NCI-H748 treated with DMSO at 0.1 percent for 48 hours (cell line): ENCODE measurements at places on chromosomes 6 and 20.

DNA sequence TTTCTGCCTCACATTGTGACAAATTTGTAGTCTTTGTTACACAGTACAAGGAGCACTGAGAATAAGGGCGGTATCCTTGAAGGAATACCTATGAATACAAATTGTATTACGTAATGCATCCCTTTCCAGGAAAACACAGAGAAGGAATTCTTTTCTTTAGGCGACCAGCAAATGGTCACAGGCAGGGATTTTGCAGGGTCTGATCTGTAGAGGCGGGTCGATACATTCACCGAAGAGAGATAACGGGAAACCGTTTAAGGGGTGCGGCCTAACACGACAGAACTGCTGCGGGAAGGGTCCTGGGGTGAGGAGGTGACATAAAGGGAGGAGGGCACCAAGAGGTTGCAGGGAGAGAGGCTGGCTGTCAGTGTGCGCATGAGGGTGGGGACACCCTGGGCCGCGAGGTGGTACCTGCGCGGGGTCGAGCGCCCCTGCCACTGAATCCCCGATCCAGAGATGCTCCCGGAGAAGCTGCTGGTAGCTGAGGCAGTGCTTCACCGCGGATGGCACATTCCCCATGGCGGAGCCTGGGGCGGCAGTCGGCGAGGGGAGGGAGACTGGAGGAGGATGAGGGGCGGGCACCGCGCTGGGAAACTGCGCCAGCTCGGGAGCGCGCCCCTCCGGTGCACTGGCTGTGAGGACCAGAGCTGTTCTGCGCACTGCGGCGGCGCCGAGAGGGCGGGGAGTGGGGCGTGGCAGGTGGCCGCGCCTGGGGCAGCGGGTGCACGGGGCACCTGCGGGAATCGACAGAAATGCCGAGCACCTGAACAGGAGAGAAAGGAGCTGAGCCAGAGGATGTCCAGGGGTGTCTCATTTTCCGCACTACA, at the start of gene HMGCLL1:
TSS of gene HMGCLL1 (minus strand) at position 656 of the 827 bp plus-strand sequence. CDS start at position 519, 137 bp downstream.
- DNase-seq = peak; percentile 73

- DNase-seq = no peak
These were observed 22.1 kb downstream of the DEK start for GRCh38 chr6:18242062-18242851.

DNA sequence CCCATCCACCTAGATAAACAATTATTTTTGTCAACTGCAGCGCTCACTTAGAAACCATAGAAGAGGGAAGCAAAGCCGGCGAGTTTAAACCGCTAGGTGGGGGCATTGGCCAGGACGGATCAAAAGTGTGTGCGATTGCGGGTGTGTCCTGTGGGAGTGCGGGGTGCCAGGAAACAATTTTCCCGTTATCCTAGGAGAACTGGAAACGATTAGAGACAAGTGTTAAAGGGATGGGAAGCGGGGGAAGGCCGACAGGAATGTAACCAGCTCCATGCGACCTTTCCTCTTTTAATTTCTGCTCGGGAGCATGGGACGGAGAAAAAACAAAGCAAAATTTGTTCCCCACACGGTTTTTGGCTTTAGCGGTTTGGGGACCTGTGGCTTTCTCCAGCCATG, 2.8 kb upstream of the HTR1B start:
- peak; percentile 63 for DNase-seq

GRCh38 chr6:97053643-97054411, 129.3 kb downstream of the KLHL32 start:
- peak; percentile 12 for DNase-seq

GRCh38 chr6:69305456-69305855, 491.4 kb downstream of the LMBRD1 start:
- DNase-seq = no peak

DNA sequence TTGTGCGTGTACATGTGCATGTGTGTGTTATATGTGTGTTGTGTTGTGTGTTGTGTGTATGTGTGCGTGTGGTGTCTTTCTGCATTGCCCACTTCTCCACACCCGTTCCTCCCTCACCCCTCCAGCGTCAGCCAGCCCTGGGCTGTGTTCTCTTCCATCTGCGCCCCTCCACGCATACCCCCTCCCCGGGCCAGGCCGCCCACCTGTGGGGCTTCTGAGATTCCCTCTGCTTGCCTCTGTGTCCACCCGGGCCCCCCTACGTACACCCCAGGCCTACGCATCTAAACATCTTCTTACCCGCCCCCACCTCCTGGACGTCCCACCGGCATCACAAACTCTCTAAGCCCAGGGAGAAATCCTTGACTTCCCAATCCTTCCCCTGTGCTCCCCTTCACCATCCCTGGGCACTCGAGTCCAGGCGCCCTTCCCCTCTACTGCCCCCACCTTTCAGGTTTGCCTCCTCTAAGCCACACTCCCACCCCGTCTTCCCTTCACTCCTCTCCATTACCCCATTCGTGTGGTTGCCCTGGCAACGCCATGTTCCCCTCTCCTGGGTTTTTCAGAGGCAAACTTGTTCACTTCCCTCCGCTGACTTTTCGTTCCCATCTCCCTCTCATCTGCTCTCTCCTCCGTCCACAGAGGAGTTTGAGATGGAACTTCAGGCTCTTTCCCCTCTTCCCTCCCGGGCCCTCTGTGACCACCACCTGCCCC, 81.7 kb upstream of the NNAT start:
- no peak for DNase-seq

- no peak for DNase-seq
These were observed 147.8 kb upstream of the DTNBP1 start for GRCh38 chr6:15810618-15811017.

- DNase-seq = no peak
These were observed 118.4 kb downstream of the ANKRD60 start for GRCh38 chr20:58109918-58110635.

- DNase-seq = no peak
These were observed 29.1 kb upstream of the FBXL4 start for GRCh38 chr6:98976674-98977385.

DNA sequence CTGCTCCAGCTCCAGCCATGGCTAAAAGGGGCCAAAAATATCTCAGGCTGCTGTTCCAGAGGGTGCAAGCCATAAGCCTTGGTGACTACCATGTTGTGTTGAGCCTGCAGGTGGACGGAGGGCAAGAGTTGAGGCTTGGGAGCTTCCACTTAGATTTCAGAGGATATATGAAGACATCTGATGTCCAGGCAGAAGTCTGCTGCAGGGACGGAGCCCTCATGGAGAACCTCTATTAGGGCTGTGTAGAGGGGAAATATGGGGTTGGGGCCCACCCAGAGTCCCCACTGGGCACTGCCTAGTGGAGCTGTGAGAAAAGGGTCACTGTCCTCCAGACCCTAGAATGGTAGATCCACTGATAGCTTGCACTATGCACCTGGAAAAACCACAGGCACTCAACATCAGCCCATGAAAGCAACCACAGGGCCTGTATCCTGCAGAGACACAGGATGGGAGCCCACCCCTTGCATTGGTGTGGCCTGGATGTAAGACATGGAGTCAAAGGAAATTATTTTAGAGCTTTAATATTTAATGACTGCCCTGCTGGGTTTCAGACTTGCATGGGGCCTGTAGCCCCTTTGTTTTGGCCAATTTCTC, 70.5 kb downstream of the NINL start:
- no peak for DNase-seq

GRCh38 chr6:118859517-118860064, 34.4 kb upstream of the ASF1A start:
- DNase-seq = no peak

DNA sequence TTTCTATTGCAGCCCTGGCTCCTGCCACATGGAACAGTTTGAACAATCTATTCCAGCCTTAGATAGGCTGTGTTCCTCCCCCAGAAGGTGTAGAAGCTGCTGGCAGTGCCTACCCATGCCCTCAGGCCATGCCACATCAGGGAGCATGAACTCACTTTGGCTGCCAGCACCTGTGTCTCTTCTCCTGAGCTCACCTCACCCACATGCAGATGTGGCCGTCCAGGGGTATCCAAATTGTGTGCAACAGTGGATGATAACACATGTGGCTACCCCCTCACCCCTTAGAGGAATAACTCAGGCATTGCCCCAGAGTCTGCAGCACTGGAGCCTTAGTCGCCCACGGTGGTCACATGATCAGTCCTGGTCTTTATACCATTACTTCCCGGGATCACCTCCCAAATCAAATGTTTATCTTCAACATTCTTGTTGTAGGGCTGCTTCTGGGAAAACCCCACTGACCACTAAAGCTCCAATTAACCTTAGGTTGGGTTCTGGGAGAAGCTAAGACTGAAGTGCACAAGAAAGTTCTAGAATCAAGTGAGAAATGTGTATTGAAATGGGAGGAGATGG, 110.4 kb downstream of the BANF2 start:
- DNase-seq = no peak

GRCh38 chr6:29730575-29731126, 7.4 kb downstream of the HLA-F start:
- no peak for DNase-seq

- DNase-seq = no peak
These were observed 6.1 kb upstream of the BAK1 start for GRCh38 chr6:33586108-33586640.

- DNase-seq = no peak
These were observed 31.6 kb downstream of the MTRES1 start for GRCh38 chr6:107059606-107060005.

GRCh38 chr6:96656567-96656966, 93.6 kb downstream of the FHL5 start:
- DNase-seq = no peak

DNA sequence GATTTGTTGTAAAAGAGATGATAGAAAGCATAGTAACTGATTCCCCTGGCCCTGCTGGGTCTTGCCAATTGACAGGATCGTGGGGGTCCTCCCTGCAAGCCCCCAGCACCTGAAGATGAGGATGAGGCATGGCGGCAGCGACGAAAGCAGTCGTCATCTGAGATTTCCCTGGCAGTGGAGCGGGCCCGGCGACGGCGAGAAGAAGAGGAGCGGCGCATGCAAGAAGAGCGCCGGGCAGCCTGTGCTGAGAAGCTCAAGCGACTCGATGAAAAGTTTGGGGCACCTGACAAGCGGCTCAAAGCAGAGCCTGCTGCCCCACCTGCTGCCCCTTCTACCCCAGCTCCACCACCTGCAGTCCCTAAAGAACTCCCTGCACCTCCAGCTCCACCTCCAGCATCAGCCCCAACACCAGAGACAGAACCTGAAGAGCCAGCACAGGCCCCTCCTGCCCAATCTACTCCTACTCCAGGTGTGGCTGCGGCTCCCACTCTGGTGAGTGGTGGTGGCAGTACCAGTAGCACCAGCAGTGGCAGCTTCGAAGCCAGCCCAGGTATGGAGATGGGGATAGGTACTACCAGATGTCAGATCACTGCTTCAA, 7.3 kb downstream of the PRRC2A start:
- no peak for DNase-seq

GRCh38 chr20:1979106-1979778, 14.6 kb downstream of the PDYN start:
- DNase-seq = no peak

GRCh38 chr6:158941246-158941645, 58.8 kb downstream of the RSPH3 start:
- no peak for DNase-seq

DNA sequence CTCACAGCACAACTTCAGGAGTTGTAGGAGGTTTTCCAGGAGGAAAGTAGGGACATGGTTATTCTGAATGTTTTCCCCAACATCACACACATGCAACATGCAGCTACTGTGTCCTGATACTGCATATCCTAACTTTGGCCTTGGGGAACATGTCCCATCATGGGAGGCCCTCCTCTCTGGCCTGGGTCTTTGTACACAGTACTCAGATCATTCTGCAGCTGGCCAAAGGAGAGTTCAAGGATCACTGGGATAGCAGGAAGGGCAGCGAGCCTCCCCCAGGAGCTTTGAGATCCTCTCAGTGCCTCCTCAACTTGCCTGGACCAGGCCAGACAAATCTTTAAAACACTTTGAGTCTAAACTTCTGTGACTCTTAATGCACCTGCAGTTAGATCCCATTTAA, 12.9 kb downstream of the CASS4 start:
- DNase-seq = no peak

GRCh38 chr6:125869427-125869826, 78.7 kb downstream of the NCOA7 start:
- no peak for DNase-seq

DNA sequence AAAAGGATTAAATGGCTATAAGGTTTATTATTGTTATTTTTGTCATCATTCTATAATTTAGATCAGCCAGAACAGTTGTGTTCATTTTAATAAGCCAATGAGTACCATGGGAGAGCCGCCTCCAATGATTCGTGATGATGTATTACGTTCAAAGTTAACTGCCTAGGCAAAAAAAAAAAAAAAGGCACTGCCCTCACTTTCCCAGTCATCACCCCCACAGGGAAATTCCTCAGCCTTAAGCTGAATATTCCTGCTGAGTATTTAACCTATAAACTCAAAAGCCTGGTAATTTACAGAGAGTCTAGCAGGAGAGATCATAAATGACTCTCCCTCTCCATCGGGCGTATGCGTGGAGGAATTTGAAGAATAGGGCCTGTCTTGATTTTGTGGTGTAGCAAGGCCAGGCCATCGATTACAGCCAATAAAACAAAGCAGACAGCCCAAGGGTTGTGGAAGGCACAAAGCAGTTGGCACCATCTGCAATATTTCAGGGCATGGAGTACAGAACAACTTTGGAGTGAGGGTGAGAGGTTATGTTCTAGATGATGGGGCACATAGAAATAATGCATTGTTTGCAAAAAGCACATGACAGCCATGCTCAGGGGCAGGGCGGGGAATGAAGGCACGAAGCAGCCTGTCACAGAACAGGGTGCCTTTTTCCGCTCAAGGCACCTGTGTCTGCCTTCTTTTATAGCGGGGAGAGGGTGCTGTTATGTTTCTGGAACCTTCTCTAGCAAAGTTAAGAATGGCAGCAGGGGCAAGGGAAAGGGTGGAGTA, 138.2 kb upstream of the DTNBP1 start:
- DNase-seq = no peak

DNA sequence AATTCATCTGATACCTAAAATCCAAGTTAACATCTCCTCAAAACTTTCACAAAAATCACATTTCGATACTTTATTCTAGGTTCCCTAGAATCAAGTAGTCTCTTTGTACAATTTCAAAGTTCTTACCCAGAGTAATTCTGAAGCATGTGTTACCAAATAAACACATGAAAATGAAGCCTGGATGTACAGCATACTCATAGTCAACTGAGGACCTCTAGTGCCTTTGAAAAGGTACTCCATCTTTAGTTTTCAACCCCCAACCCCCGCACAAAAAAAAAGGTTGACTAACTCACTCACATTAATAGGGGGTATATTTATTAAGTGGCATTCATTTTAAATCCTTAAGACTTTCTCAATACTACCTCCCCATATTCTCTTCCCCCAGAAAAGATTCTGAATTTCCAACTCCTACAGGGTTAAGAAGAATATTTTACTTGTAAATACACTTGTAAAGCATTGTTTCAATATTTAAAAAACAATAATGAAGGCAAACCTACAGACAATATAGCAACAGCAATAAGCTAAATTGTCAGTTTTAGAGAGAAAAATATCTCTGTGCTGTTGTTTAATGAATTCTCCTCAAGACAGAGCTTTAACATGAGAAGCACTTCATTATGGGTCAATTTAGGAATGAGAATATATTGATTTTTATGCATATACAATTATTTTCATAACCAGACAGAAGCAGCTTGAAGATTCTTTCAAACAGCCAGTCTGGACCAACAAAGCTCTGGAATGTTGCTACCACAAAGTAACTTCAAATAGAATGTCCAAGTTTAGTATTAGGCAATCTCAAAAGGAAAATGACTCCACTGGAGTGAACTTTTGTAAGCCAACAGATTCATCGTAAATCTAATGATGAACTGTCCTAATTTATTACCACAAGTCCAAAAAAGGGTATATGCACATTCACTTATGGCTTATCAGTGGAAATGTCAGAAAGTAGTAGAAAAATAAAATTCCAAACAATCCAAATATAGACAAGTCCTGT, 3.3 kb downstream of the PLN start:
- peak; percentile 38 for DNase-seq

GRCh38 chr6:43922426-43923375, 152.7 kb downstream of the VEGFA start:
- DNase-seq = no peak
